ENCODE measurements at places on chromosomes 7 and 10.

DNA sequence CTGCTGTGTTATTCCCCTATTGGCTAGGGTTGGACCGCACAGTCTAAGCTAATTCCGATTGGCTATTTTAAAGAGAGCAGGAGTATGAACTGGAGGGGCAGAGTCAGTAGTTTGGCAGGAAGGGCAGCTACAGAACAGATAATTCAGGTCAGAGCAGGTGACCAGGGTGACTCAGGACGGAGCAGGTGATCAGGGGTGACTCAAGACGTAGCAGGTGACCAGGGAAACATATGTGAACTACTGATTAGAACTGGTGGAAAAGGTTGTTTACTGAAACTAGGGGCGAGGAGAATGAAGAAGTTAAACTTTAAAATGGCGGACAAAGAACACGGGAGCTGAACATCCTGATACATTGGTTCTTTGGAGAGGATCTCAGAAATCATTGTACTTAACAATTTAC lies 102.3 kb downstream of the CCDC7 start:
- DNase-seq, result no peak

DNA sequence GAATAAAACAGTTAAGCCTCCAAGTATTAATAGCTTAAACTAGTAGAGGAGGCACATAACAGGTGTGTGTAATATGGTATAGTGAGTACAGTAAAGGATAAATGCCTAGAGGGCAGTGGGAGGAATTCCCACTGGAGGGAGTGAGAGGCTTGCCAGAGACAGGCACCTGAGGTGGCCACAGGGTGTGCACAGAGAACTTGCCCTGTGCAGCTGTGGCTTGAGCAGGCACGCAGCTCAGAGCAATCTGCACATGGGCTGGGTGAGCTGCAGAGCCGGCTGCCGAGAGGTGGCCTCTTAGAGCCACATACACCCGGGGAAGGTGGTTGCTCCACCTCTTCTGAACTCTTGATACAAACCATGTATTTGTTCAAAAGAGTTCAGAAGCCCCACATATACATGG lies 237.1 kb downstream of the COBL start:
- DNase-seq, result no peak

DNA sequence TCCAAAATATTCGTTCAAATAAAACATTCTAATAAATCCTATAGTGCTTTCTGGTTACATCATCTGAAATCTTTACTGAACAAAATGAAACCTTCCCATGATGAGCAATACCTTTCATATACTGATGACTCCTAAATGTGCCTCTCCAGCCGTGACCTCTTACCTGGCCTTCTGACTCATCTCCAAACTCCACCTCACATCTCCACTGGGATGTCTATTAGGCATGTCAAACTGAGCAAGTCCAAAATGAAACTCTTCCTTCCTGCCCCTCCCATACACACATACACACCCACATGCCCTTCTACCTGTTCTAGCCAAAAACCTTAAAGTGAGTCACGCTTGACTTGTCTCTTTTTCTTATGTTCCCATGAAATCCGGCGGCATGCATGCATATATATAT lies 22.9 kb downstream of the GSAP start:
- DNase-seq, result no peak

GRCh38 chr7:82359426-82359825 lies 84.2 kb downstream of the CACNA2D1 start:
- DNase-seq, result no peak

DNA sequence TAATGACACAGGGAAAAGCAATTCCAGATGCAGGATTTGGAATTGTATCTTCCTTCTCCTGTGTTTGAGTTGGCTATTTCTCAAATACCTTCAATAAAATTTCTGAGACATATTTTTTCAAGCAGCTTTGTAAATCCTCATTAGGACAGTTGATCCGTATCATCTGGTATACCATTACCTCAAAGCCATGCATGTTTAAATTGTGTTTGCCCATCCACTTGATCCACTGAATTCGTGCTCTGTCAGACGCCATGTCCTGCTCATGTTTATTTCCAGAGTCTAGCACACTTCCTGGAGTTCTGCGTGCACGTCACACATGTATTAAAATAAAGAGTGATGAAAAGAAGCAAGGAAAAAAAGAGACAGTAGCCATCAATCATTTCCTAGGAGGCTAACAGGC lies 141.8 kb upstream of the CDC14C start:
- DNase-seq, result no peak

DNA sequence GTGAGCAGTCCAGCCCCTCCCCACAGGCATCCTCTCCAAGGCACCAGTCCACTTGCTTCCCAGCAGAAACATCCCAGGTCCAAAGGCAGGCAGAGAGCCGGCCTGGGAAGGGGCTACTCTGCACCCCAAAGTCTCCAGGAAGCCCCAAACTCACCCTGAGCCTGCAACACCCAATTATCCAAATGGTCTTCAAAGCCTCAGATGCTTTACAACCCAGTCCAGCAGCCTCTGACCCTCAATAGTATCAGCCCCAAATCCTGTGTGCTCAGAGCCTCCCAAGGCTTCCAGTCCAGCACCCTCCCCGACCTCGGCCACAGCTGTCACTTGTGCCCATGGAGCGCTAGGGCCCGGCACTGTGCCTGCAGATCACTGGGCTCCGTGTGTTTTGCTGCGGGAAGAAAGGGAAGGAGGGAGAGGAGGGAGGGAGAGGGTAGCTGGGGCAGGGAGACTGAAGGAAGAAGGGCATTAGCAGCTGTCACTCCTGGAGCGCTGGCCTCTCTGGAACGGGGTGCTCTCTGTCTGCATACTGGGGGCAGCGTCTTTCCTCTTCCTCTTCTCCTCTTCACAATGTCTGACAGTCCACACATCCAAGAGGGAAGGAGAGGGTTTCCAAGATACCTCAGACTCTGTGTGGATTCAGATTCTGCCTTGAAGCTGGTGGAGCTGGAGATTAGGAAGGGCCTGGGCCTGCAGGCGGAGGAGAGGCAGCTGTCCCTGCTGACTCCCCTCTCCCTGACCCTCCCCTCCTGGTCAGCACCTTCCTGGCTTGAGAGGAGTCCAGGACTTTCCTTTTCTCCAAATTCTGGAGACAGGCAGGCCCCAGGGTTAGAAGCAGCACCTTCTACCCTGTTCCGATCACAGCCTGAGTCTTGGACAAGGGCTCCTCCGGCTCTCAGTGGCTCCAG lies 13.2 kb downstream of the CALML5 start:
- no peak for DNase-seq

GRCh38 chr10:23094786-23095403 lies 484 bp upstream of the MSRB2 start:
- DNase-seq, result peak; percentile 44

DNA sequence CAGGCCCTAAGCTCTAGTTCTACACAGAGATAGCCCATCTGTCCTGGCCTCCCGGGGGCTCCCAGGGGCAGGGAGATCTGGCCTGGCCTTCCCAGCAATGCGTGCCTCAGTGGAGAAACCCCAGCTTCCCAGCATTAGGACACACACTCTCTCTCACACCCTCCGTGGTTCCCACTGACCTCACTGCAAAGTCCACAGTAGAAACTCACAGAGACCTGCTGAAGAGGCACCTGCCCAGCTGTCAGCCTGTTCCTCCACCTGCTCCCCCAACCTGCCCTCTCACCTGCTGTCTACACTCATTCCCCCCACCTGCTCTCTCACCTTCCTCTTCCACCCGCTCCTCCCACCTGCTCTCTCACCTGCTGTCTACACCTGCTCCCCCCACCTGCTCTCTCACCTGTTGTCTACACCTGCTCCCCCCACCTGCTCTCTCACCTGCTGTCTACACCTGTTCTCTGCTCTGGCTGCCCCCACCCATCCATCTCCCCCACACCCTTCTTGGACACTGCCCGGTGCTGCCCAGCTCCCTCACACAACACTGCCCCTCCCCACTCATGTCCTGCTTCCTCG lies 21.1 kb upstream of the PFKP start:
- DNase-seq, result no peak

DNA sequence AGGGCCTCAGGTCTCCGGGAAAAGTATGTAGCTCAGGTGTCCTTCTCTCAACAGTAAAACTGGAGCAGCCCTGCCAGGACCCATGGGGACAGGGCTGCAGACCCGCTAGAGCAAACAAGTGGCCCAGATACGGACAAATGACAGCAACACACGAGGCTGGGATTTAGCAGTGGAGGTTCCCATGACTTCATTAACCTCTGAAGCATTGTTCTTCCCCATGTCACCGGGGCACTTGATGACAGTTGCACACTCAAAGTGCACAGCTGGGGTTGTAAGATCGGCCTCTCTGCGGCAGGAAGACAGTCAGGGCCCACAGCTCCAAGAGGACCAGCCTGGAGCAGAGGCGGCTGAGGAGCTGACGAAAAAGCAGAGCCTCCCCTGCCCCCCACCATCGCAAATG lies 12.5 kb upstream of the PODXL start:
- DNase-seq, result no peak

DNA sequence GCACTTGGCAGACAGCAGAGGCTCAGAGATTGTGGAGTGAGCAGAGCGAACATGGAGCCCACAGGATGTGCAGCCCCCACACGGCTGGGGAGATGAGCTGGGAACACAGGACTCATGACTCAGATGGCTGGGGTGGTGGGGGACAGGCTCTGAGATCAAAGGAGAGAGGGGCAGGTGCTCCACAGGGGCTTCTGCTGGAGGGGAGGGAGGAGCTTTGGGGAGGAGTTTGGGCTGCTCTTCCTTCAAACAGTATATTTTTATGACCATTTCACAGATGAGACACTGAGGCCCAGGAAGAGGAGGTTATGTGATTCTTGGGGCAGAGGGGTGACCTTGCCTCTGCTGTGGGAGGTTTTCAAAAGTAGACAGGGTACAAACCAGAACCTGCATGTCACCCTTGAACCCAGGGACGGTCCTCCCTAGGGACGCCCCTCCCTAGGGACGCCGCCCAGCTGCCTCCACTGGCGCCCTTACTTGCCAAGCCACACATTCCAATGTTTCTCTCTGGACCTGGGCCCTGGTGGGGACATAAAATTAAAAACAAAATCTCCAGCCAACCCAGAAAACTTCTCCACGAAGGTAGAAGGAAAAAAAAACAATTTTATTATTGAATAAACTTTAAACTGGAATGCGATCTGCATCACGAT lies 981 bp upstream of the CRYGN start:
- no peak for DNase-seq

GRCh38 chr7:93835702-93836101 lies 54.9 kb downstream of the TFPI2 start:
- peak; percentile 2 for DNase-seq

DNA sequence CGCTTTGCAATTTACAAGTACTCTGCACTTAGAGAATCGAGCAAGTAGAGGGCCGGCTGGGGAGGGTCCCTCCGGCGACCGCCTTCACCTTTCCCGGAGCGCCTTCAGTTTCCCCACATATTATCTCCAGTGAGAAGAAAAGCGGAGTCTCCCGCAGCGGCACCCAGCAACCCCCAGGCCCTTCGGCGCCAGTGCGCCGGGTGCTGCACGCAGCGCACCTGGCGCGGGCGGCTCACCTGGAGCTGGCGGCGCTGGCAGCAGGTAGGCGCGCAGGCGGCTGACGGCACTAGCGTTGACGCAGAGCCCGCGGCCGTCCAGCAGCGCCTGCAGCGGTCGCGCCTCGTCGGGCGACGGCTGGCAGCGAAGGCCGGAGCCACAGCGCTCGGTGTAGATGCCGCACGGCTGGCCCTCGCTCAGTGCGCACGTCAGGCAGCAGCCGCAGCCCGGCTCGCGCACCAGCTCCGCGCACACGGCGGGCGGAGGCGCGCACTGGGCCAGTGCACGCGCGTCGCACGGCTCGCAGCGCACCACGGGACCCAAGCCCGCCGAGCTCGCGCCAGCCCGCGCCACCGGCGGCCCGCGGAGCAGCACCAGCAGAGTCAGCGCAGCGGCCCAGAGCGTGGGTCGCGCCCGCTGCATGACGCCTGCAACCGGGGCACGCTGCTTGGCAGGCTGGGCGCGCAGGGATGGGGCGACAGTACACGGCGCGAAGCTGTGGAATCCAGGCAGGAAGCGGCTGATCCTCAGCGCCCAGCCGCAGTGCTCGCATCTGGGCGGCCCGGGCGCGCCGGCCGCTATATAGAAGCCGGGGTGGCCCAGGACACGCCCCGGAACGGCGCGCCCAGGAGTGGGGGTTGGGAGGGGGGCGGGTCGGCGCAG lies at the start of gene IGFBP3:
IGFBP3 (minus strand) TSS at position 771 of the 879 bp plus-strand sequence; CDS start at position 639, 132 bp downstream.
- DNase-seq, result peak; percentile 79

GRCh38 chr10:5547931-5548660 lies 23.3 kb downstream of the CALML3 start:
- peak; percentile 50 for DNase-seq

- DNase-seq, result no peak
Observed at GRCh38 chr7:116167177-116167576, 43.2 kb upstream of the TES start.

- peak; percentile 86 for DNase-seq
Observed at GRCh38 chr10:102673819-102674511, 29.7 kb downstream of the TRIM8 start.

- DNase-seq, result peak; percentile 21
Observed at GRCh38 chr10:74882427-74882826, 56.0 kb downstream of the KAT6B start.

DNA sequence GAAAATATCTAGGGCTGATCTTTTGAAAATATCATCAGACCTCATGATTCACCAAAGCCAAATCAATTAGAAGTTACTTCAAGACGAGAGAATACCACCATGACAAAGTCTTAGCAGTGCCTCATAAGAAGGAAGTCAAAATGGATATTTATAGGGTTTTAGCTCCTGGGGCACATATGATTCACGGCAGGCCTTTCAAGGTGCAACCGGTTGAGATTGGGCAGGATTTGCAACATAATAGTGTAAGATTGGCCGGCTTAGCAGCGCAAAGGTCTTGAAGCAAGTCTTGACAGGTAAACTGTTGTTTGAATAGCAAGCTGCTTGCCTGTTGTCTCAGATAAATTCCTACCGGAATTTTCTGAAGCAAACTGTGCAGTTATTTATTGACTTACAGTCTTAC lies 17.5 kb downstream of the ADRB1 start:
- no peak for DNase-seq

- DNase-seq, result no peak
Observed at GRCh38 chr10:75091146-75091545, 20.3 kb upstream of the SAMD8 start.

DNA sequence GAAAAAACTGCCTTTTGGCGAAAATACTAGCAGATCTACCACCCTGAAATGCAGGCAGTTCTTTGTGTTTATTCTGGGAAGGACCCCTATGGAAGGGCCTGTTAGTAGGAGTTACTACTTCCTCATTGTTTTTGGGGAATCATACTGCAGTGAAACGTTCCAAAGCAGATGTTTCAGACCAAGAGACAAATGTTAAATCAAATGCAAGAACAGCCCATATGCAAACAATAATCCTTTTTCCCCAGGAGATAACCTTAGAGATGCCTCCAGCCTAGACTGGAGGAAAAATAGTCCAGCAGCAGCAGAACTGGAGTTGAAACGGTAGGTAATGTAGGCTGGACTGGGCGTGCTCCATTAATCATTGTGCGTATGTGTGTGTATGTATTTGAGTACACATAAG lies 65.9 kb upstream of the VWDE start:
- DNase-seq, result no peak

GRCh38 chr10:62919776-62920175 lies 103.6 kb upstream of the EGR2 start:
- no peak for DNase-seq

DNA sequence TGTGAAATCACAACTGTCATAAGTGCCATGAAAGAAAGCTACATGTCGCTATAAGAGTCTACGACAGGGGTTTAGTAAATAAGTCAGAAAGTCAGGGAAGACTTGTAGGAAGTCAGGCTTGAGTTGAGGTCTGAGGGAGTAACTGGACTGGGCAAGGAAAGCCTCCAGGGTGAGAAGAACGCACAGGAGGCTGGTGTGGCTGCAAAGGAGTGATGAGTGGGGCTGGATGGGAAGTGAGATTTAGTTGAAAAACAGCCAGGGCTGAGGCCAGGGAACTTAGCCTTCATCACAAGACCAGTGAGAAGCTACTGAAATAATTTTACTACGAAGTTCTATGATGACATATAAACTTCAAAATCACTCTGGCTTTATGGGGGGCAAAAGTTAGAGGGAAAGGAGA lies 763.7 kb upstream of the PHF14 start:
- DNase-seq, result no peak
